ENCODE measurements at places on chromosomes 1 and 21.

- no peak for DNase-seq
Observed at GRCh38 chr1:61680500-61680899, 44.4 kb downstream of the TM2D1 start.

GRCh38 chr21:18522181-18522972, 118.8 kb upstream of the TMPRSS15 start:
- peak; percentile 46 for DNase-seq

DNA sequence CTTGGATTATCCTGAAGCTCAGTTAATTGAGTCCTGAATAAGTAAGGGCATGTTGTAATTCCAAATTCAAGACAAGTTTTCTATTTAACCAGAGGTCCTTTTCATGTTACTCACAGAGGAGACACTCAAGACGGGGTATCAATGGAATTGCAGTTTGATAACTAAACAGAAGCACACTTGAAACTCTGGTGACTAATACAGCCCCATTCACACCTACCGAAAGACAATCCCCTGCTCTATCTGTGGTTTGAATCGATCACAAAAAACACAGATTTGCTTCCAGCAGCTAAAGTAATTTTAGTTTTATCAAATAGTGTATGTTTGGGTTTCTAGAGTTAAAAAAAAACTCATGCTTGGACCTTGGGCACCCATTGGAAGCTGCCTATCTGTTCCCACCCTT, 60.4 kb downstream of the TEX35 start:
- DNase-seq = no peak

DNA sequence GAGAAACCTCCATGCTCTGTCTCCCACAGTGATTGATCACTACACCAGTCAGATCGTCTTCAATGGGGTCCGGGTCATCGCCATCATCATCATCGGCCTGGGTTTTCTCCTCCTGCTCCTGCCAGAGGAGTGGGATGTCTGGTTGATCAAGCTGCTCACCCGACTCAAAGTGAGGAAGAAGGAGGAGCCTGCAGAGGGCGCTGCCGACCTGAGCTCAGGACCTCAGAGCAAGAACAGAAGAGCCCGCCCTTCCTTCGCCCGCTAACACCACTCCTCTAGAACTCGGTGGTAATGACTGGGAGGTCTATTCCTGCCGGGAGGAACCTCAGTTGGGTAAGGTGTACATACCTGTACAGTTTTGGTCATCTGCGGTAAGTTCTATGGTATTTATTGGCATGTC, 50.3 kb upstream of the COA6 start:
- DNase-seq = no peak

DNA sequence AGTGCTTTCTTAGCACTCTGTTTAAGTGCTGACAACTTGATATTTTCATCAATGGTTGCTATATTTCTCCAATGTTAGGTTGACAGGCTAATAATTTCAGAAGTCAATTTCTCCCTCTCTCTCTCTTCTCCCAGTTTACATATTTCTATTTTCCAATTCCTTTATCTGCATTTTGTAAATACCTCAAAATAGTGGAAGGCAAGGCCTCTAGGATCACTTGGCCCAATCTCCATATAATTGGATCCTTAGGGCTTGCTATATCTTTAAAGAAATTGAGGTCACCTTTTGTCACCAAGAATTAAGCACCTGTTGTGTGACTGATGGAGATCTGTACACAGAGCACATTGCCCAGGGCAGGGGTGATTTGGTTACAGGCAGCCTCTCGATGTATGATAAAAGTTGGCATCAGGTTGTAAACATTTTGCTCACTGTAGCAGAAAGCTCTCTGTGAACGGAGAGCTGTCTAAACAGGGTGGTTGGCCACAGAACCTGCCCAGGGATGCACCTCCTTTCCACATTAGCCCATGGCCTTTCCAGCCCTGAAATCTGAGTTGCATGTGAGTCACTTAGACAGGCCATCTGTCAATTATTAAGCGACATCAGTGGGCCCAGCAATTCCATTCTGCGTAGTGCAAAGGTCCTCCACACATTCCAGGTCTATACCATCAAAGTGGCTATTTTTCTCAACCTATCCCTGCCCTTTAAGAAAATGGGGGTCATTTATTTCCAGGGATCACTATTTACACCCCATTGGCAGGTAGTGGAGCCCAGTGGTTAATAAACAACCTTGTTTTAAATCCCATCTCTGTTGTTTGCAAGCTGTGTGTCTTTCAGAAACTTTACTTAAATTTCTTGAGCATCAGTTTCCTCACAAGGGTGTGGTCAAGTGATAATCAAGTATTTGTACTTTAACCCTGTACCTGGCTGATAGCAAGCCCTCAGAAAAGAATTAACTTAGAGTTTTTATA, 29.1 kb upstream of the IRF2BP2 start:
- DNase-seq = no peak

- peak; percentile 54 for DNase-seq
Observed at GRCh38 chr1:227729881-227730629, 5.0 kb downstream of the JMJD4 start.

DNA sequence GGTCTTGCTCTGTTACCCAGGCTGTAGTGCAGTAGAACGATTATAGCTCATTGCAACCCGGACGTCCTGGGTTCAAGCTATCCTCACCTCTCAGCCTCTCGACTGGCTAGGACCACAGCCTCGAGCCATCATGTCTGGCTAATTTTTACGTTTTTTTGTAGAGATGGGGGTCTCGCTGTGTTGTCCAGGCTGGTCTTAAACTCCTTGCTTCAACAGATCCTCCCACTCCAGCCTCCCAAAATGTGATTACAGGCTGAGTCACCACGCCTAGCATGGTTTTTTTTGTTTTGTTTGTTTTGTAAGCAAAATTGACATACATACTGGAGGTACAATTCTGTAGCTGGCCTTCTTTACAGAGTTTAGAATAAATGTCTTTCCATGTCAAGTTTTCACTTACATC, 994 bp upstream of the LAMTOR5 start:
- no peak for DNase-seq

GRCh38 chr1:25703041-25703440, 86.5 kb downstream of the MAN1C1 start:
- DNase-seq = no peak

DNA sequence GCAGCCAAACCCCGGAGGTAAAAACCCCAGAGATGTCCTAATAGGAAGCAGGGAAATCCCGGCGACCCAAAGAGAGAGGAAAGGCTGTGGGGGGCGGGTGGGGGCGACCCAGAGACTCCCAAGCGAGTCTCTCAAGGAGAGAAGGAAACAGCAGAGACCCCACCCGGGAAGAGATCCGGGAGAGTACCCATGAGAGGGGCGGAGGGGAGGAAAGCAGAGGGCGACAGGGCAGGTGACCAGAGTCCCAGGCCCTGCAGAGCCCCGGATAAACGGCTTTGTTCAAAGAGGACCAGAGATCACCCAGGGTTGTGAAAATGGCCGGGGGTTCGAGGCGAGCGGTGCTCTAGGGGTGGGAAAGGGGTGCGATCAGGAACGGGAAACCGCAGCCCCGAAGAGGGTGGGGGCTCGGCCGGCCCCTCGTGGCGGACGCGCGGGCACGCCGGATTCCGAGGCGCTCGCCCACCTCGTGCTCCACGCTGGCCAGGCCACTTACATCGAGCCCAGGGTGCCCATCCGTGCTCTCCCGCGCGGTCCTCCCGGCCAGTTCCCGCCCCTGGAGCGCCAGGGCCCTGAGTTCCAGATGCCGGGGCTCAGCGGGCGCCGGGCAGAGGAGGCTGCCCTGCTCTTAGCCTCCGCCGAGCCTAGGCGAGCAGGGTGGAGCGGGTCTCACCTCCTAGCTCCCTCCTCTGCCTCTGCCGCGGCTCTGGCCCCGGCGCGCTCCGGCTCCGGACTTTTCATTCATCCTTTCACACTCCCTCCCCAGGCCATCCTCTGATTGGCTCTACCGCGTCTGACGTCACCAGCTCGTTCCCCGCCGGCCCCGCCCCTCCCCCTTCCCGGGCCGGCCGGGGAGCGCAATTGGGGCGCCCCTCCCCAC, 52.3 kb downstream of the RHBG start:
- peak; percentile 72 for DNase-seq

- no peak for DNase-seq
Observed at GRCh38 chr1:29543586-29543985, 307.3 kb downstream of the PTPRU start.

DNA sequence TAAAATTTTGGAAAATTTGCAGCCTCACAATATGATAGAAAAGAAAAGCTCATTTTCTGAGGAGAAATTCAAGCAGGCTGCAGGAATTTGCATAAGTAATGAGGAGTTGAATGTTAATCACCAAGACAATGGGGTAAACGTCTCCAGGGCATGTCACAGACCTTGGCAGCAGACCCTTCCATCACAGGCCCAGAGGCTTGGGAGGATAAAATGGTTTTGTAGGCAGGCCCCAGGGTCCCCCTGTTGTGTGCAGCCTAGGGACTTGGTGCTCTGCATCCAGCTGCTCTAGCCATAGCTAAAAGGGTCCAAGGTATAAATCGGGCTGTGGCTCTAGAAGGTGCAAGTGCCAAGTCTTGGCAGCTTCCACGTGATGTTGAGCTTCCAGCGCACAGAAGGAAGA, 112.2 kb upstream of the FMN2 start:
- no peak for DNase-seq

DNA sequence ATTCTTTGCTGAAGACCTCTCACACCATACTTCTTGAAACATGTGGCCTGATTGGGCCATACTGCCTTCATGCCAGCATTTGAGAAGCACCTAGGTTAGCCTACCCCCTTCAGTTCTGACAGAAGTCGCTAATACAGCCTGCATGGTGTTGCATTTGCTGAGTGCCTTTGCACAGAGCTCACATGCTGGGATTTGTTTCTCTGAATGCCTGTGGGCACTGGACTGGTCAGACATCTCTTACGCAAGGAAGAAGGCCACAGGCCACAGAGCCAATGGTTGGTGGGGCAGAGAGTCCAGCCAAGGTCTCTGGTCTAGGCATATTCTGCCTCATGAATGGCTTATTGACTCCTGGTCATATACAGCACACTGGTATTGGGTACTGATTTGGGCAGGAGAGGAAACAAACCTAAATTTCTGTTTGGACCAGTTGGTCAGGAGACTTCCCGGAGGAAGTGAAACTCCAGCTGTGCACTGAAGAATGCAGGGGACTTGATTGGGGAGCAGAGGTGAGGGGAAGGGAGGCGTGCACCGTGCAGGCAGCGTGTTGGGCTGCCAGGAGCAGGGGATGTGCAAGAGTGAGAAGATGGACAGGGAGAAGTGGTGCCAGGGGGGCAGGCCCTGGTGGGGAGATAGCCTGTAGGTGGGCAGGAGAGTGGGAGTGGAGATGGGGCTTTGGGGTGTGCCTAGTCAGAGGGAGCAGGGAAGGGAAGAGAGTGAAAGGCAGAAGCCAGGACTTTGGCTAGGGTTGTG, 18.1 kb downstream of the URB2 start:
- no peak for DNase-seq

- DNase-seq = no peak
Observed at GRCh38 chr1:8076176-8076575, 50.1 kb upstream of the ERRFI1 start.

GRCh38 chr1:207978441-207978840, 67.5 kb upstream of the CD34 start:
- DNase-seq = no peak

GRCh38 chr1:155316922-155317321, 3.8 kb upstream of the RUSC1 start:
- no peak for DNase-seq

- DNase-seq = peak; percentile 47
Observed at GRCh38 chr1:78607334-78607927, 12.8 kb upstream of the IFI44L start.

GRCh38 chr1:88678405-88678804, 5.7 kb upstream of the PKN2 start:
- no peak for DNase-seq

DNA sequence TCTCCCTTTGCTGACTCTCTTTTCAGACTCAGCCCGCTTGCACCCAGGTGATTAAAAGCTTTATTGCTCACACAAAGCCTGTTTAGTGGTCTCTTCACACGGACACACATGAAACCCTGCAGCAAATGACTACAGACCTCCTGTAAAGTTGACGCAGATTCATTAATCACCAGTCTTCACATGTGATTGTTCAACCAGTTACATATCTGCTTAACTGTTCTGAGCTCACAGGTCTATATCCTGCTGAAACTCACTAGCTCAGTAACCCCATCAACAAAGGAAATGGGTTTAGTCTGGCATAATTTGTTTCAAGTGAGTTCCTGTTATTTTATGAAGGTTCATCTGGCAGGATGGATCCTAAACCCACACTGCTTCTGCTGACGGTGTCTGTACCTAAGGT, 68.4 kb upstream of the GJA8 start:
- no peak for DNase-seq

DNA sequence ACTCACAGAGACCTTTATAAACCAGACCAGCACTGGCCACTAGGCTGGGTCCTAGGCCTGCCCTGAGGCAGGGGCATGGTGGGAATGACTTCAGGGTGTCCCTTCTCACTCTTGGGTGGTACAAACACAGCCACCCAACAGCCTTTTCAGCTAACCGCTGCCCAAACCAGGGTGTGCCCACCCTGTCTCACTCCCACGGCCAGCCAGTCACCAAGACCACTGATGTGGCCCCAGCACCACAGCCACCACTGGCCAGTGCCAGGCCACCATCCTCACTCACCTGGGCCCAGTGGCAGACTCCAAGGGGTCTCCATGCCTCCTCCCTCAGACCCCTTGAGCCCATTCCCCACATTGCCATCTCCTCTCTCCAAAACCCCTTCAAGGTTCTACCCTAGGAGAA, 27.8 kb downstream of the TAS1R2 start:
- DNase-seq = no peak

DNA sequence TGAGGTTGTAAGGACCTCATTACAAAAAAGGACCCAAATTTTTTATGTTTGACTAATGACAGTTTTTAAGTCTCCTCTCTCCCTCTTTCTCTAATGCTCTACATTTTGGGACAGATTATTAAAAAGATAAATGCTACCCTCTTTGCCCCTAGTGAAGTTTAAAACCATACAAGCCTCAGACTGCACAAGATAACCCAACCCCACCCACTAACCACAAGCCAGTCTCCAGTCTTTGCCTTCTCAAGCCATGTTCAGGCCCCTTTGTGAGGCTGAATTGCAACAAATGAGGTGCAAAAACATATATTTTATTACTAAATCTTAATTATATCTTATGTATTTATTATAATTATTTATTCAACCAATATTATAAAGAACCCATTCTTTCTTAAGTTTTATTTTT, 597.2 kb upstream of the BRINP3 start:
- no peak for DNase-seq

DNA sequence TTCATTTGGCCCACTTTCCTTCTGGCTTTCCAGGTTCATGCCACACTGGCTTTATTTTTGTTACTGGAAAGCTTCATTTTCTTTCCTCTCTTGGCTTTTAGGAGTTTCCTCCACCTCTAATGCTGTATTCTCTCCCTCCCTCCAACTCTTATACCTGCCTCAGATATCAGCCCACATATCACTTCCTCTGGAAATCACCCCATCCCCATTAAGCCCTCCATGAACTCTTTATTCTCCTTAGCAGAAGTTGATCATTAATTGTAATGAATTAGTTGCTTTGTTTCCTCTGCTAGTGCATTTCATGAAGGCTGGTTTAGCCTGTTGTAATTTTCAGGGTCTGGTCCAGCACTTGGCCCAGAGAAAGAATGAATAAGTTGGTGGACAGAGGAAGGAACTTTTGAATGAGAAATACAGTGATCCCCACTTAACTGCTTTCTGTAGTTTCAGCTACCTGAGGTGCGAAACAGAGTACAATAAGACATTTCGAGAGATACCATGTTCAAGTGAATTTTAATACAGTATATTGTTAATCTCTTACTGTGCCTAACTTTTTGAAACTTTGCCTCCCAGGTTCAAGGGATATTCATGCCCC, 1.7 kb downstream of the SOAT1 start:
- DNase-seq = no peak
